ENCODE measurements at places on chromosomes 11 and 22. TPM values are rescaled to one million over a fixed set of nuclear protein-coding genes. Genes with fewer than 3 reads are reported as not detected.

Gene LDHAL6A
- 0.25 TPM for total RNA-seq

Gene GLYAT
- total RNA-seq: 0.25 TPM

Gene PRRG4
- under 0.01 TPM for total RNA-seq

Gene TTC36
- total RNA-seq: 3.7 TPM

Gene DGAT2
- total RNA-seq: 3.2 TPM

Gene OR52H1
- total RNA-seq: not detected

Gene OR52E4
- not detected for total RNA-seq

Gene ELFN2
- total RNA-seq: 21.6 TPM

Gene SGSM1
- 10.1 TPM for total RNA-seq

Gene TMEM45B
- 1.5 TPM for total RNA-seq

Gene C11orf87
- 38.8 TPM for total RNA-seq

Gene OSBP2
- total RNA-seq: 15.0 TPM

Gene SOX10
- 5.2 TPM for total RNA-seq

Gene IGLL1
- total RNA-seq: not detected

Gene DEPDC7
- total RNA-seq: 2.2 TPM

Gene OR52D1
- not detected for total RNA-seq

Gene MAPK8IP2
- total RNA-seq: 70.3 TPM

Gene GLB1L2
- 0.98 TPM for total RNA-seq

Gene OR51T1
- not detected for total RNA-seq

Gene C11orf97
- total RNA-seq: 0.49 TPM

Gene SLC29A2
- total RNA-seq: 1.7 TPM

Gene SPTBN2
- total RNA-seq: 155 TPM

Gene CSNK1E
- 134 TPM for total RNA-seq

Gene PATE2
- 0.25 TPM for total RNA-seq

Gene RFPL2
- total RNA-seq: 0.49 TPM

Gene CARD10
- total RNA-seq: 4.7 TPM

Gene TENM4
- total RNA-seq: 80.6 TPM

Gene TRIM44
- total RNA-seq: 16.2 TPM

Gene XNDC1N
- total RNA-seq: 5.9 TPM

Data from temporal lobe (tissue), 4 donors.